NCI-H1105 (cell line): ENCODE measurements at places on chromosomes 6 and 20.
A peak's percentile ranks its signal among the peaks of the same experiment; 100 is the strongest.

- DNase-seq: no peak
Observed at GRCh38 chr20:37316775-37317170, 27.3 kb downstream of the MANBAL start.

DNA sequence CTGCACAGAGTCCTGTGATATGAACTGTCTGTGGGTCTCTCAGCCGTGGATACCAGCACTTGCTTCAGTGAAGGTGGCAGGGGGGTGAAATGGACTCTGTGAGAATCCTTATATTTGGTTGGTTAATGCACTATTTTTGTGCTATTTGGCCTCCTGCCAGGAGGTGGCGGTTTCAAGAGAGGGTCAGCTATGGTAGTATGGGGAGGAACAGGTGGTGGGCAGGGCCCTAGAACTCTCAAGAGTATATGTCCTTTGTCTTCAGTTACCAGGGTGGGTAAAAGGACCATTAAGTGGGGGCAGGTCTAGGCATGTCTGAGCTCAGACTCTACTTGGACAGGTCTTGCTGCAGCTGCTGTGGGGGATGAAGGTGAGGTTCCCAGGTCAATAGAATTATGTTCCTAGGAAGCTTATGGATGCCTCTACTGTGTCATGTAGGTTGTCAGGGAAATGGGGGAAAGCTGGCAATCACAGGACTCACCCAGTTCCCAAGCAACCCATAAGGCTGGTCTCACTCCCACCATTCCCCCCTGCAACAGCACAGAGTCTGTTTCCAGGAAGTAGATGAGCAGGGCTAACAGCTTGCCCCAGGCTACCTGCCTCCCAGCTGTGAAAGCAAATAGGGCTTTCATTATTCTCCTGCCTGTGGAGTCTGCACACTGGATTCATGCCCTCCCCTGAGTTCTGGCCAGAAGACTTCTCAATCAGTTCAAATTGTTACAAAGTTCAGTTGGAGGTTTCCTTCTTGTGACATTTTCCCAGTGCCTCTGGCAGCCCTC lies 56.8 kb upstream of the PHIP start:
- DNase-seq: peak; percentile 74

DNA sequence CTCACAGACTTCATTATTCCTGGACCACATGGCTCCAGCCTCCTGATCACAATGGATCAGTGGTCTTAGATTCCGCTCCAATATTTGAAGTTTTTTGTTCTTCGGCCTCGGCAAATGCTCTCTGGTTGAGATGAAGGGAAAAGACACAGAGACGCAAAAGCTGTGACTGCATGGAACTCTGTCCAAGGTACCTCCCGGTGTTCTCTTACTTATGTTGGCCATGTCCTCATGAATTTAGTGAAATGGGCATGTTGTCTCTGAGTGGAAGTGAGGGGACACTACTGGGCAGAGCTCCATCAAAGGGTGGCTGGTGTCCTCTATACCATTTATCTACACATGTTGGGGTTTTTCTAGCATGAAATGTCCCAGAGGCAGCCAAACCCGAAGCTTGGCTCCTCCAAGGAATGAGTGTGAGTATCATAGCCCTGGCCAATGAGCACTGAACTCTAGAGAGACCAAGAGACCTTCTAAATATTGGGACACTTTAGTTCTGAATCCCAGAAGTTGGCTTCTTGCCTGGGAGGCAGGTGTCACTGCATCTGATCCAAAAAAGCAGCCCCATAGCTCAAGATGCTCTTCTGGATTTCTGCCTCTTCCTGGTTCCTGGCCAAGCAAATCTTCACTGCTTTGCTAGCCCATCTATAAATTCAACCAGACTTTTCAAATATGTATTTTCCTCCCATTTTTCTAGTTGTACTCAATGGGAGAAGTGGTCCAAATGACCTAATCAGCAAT lies 34.1 kb downstream of the HLA-G start:
- DNase-seq: no peak

DNA sequence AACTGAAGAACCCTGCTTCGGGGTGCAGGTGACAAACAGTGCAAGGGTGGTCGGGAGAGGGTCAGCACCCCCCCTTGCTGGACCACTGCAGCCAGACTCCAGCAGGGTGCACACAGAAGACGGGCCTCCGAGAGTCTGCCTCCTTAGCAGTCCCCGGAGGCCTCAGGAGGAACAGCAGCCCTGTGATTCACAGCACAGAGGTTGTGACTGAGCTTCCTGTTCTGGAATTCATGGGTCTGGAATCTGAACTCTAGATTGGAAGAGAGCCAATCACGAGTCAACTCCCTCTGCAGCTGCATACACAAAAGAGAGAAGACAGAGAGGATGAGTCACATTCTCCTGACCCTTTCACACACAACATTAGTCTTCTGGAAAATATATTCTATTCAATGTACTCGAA lies 249.0 kb upstream of the OPRM1 start:
- no peak for DNase-seq

DNA sequence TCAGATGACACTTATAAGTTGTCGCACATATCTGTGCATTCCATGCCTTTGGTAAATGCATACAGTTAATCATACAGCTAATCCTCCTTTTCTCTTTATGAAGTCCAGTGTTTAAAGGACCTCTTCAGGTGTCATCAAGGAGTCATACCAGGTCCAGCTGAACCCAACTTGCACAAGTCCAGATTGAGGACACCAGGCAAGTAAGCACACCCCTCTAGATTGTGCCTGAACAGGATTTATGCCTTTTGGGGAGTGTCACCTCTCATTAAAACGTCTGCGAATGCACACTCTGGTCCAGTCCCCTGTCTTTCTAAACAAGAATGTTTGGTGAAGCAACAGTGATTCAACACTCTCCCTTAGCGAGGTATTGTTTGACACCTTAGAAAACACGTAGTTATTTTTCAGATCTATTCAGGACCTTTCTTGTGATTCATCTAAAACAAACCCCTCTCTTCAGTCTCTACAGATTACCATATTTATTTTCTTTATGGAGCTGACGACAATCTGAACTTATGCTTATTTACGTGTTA lies 48.4 kb downstream of the C6orf15 start:
- DNase-seq: no peak
